ENCODE measurements at places on chromosomes 7 and 10.

- no peak for DNase-seq
Measured at GRCh38 chr7:155738104-155738503, 74.2 kb downstream of the SHH start.

- DNase-seq = no peak
Measured at GRCh38 chr10:69861251-69862240, 59.8 kb downstream of the COL13A1 start.

DNA sequence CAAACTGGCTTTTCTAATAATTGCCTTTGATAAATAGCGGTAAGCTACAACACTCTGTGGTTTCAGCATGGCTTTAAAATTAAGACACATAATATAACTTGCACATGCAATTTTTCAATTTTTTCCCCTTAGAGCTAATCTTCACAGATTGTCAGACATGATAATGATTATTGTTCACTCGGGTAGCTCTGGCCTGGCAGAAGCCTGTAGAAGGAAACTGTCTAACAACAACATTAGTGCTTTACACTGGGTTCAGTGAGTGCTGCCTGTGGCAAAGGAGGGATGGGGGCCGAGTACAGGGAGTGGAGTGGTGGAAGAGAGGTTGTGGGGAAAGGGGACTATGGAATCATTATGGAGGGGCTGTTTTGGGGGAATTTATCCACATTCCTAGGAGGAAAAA is 67.2 kb upstream of the AUTS2 start:
- DNase-seq = no peak

- peak; percentile 73 for DNase-seq
Measured at GRCh38 chr10:59907918-59908807, 1.8 kb upstream of the CCDC6 start.

GRCh38 chr10:78211561-78212051 is 177.9 kb downstream of the RPS24 start:
- no peak for DNase-seq

- no peak for DNase-seq
Measured at GRCh38 chr10:71720288-71720687, 710 bp upstream of the C10orf105 start.

DNA sequence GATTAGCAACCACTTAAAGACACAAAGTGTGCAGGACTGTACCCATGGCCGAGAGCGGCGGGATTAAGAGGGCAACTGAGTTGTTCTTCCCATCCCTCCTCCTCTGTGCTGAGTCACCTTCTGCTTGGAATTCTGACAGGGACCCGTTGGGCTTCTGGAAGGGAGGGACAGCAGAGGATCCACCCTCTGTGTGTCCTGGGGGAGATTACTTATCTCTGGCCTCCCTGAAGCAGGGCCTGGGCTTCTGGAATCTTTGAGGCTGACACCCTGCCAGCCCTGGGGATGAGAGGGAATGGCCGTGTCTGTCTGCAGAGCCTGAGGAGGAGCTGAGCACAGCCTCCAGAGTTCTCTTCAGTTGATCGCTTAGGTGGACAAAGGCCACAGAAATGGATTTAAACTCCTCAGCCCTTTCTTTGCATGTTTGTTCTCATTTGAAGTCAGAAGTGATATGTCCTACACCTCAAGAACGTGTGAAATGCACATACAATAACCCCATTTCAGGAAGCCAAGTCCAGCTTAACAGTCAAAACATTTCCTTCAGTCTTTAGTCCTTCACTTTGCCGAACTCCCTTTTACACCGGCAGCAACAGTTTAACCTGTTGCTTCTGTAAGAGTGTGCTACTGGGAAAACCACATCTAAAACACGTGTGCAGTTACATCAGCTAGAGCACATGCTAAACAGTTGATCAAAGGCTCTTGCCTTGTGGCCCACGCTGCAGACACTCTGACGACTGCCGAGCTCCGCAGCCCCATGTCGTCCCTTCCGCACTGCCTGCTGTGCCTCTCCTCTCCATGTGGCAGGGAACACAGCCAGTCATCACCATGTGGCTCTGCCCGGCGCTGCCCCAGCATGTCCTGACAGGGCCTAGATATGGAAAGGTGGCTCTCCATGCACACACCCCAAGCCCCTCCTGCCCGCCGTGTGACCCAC is 55.7 kb downstream of the IKZF1 start:
- DNase-seq = no peak

- DNase-seq = no peak
Measured at GRCh38 chr10:132197271-132198067, 10.7 kb downstream of the DPYSL4 start.

DNA sequence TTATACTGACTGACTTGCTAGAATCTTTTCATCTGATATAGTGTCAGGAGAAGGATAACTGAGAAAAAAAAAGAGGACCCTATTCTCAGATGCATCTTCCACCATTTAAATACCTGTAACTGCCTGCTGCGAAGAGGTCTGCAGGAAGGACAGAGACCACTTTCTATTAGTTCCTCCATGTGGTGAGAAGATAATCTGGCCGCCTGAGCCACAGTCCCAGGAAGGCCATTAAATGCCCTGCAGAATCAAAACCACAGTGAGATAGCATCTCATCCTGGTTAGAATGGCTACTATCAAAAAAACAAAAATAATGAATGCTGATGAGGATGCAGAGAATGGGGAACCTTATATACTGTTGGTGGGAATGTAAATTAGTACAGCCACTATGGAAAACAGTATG is 19.9 kb upstream of the IFIT1B start:
- no peak for DNase-seq

- DNase-seq = no peak
Measured at GRCh38 chr7:135597181-135597925, 39.6 kb downstream of the NUP205 start.

DNA sequence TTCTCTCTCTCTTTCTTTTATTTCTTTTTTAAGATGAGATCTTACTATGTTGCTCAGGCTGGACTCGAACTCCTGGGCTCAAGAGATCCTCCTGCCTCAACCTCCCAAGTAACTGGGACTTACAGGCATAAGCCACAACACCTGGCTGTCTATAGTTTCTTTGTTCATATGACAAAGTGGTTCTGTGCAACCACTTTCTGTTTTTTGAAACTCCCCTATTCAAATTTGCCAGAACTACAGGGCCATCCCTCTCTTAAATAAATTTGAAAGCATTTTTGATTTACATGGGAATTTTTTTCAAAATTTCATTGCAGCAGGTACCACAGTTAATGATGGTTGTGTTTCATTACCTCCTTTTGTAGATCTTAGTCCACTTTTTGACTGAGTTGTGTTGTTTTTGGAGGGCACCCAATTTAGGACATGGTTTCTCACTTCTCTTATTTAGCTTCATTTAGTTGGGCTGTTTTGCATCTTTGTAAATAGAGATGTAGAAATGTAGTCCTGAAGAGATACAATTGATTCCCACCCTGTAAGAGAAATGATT is 119.2 kb downstream of the LRRC4 start:
- DNase-seq = no peak

DNA sequence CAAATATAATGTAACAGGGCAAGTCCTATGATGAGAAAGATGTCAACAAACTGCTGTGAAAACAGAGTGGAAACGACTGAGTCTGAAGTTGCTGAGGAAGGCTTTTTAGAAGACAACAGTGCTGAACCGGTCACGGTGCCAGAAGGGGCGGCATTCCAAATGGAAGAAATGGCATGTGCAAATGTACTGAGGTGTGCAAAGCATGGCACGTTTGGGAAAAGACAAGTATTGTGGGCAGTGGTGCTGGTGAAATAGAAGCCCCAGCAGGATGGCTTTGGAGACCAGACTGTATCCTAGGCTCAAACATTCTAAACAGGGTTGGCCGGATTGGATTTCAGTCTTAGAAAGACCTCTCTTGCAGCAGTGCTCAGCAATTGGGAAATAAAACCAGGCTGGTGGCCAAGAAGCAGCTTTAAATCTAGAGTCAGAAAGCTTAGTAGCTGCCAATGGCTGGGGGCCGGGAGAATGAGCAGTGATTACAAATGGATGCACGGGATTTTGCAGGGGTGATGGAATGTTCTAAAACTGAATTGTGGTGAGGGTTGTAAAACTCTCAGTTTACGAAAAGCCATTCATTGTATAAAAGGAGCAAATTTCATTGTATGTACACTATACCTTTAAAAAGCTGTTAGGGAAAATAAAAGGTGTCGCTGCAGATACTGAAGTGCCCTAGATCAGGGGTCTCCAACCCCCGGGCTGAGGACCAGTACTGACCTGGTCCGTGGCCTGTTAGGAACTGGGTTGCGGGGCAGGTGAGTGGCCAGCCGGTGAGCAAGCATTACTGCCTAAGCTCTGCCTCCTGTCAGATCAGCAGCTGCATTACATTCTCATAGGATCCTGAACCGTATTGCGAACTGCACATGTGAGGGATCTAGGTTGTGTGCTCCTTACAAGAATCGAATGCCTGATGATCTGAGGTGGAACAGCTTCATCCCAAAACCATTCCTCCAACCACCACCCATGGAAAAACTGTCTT is 141.6 kb downstream of the HIBADH start:
- peak; percentile 31 for DNase-seq

- DNase-seq = no peak
Measured at GRCh38 chr7:66529883-66530610, 98.6 kb upstream of the KCTD7 start.

DNA sequence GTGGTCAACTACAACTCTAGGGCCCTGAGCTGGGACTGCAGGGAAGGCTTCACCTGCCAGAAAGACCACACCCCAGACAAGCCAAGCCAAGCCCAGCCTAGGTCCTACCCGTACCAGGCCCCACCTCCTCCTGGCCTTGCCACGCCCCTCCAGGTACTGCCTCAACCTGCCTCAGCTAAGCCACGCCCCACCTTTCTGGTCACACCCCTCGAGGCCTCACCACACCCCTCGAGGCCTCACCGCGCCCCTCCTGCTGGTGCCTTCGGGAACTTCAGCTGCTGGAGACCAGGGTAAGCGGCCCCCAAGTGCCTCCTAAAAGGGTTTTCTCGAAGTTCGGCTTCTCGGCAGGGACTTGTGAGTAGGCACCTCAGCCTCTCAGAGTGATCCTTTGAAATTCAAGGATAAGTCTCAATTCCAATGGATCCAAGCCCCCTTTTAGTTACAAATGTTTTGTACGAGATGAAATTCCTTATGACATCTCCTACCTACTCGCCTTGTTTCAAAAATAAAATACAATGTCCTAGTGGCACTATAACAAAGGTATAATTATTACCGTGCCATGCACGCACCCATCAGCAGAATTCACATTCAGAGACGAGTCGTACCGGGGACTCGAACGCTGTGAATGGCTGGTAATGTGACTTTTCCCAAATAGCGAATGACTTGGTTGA is 171.2 kb downstream of the ARHGAP21 start:
- no peak for DNase-seq

DNA sequence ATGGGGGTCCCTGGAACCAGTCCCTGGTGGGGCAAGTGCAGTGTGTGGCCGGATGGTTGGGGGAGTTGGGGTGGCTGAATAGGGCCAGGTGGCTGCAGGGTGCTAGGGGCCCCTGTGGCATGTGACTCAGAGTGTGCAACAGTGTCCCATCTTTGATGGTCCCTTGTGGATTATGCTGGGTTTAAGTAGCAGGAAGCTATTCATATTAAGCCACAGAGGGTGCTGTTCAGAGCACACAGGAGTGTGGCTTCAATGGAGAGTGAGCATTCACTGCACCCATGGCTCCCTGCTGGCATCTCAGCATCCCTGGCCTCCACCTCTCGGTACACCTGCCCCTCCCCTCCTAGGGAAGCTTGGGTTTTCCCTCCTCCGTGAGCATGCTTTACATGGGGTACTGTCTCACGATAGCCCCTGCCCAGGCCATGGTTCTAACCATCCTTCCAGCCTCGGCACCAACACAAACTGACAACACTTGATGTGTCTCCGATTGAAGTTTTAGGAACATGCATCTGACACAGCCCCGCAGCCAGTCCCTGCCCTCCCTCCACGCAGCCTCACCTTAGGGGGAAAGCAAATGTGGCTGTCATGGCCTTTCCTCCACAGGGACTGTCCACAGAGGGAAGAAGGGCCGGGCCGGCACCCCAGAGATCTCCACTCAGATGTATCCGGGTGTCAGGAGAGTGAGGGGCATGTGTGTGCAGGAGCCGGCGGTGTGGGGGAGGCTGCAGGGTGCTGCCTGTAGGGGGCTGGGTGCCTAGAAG is 30.4 kb upstream of the PPIF start:
- no peak for DNase-seq

DNA sequence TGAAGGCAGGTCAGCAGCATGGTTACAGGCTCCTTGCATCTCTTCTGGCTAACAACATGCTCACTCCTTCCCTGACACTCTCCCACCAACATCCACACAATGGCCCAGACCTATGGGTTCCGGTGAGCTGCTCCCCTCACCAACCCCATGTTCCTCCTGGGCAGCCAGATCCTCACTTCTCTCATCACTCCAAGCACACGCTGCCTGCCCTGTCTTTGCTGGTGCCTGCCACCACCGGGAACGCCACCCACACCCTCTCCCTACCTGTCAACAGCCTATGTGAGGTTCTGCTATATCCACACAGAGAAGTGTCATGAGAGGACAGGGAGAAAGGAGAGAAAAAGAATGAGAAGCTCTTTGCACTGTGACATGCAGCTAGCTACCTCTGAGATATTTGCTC is 14.6 kb downstream of the PARP12 start:
- no peak for DNase-seq

GRCh38 chr7:156460858-156461627 is 179.5 kb upstream of the RNF32 start:
- no peak for DNase-seq

- DNase-seq = no peak
Measured at GRCh38 chr7:116653646-116654045, 18.4 kb upstream of the MET start.

DNA sequence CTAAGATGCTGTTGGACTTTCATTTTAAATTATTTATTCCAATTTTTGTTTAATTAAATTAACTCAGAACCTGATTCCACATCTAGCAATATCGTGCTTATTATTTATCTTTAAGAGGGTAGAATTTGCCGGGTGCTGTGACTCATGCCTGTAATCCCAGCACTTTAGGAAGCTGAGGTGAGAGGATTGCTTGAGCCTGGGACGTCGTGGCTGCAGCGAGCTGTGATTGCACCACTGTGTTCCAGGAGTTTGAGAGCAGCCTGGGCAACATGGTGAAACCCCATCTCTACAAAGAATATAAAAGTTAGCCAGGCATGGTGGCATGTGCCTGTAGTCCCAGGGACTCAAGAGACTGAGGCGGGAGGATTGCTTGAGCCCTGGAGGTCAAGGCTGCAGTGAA is 47.8 kb downstream of the ZFAND4 start:
- DNase-seq = no peak

DNA sequence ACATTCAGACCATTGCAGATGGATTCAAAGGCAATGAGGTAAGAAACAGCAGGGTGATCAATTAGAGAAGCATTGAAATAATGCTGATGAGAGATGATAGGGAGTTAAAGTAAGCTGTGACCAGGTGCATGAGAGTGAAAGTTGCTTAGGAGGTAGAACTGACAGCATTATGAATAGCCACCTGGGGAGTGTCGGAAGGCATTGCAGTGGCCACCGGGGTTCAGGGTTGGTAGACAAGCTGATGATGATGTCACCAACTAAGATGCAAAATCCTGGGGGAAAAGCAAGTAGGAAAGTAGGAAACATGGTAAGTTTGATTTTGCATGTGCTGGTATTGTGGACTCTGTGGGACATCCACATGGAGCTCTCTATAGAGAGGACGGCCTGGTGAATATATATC is 211.9 kb upstream of the ETV1 start:
- no peak for DNase-seq
